ENCODE measurements at places on chromosomes 16 and 17. TPM values are rescaled to one million over a fixed set of nuclear protein-coding genes. Genes with fewer than 3 reads are reported as not detected.

Gene WIPI1
- polyA plus RNA-seq = 6.4 TPM

Gene CLEC18B
- polyA plus RNA-seq = 4.3 TPM

Gene PRM1
- polyA plus RNA-seq = not detected

Gene MT1B
- polyA plus RNA-seq = not detected

Gene SEPTIN12
- not detected for polyA plus RNA-seq

Gene C1QTNF8
- not detected for polyA plus RNA-seq

Gene IL21R
- polyA plus RNA-seq = not detected

Gene SPATA32
- polyA plus RNA-seq = not detected

Gene CLDN9
- polyA plus RNA-seq = 16.3 TPM

Gene KRT33A
- polyA plus RNA-seq = not detected

Gene ZNF469
- 0.34 TPM for polyA plus RNA-seq

Gene HBA2
- 600 TPM for polyA plus RNA-seq

Gene KRTAP2-1
- polyA plus RNA-seq = not detected

Gene HLF
- polyA plus RNA-seq = 6.1 TPM
